ENCODE measurements at places on chromosomes 2 and 18.
A peak's percentile ranks its signal among the peaks of the same experiment; 100 is the strongest.

GRCh38 chr2:51667679-51668078, 635.7 kb upstream of the NRXN1 start:
- no peak for DNase-seq

DNA sequence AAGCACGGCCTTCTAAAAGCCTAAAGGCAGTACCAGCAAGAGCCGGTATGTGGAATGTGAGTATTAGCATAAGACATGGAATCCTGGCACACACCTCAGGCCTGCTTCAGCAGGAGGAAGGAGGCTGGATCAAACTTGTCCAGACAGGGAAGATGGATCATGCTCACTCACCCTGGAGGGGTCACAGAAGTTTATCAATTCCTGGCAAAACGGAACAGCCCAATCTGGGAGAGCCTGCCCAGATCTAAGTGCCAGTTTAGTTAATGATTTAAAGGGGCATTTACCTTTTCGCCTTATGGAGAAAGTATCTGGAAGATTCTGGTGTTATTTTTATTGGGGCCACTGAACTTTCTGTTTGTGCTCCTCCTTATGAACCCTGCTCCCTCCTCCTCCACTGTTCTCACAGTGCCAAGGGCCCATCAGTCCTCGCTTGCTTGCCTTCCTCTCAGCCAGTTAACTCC, 58.3 kb upstream of the NFE2L2 start:
- no peak for DNase-seq

DNA sequence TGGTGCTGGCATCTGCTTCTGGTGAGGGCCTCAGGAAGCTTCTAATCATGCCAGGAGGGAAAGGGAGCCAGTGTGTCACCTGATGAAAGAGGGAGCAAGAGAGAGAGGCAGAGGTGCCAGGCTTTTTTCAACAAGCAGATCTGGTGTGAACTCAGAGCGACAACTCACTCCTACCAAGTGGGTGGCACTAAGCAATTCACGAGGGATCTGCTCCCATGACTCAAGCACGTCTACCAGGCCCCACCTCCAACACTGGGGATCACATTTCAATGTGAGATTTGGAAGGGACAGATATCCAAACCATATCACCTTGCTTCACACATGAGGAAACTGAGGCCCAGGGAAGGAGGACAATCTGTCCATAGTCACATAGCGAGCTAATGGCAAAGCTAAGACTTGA, 19.1 kb downstream of the FABP1 start:
- no peak for DNase-seq

DNA sequence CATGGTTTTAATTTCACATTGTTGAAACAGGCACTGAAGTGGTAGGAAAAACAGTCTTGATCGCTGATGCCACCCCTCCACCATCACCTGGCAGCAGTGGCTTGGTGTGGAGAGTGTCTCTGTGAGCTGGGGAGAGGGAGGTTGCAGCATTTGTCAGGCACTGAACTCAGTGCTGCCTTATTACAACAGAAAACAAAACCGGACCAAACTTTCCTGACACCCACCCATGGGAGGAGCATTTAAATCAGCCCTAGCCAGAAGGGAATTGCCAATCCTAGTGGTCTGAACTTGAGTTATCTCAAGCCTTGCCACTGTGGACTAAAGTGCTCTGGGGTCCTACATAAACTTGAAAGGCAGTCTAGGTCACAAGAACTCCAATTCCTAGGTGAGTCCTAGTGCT, 103.0 kb upstream of the LGALSL start:
- no peak for DNase-seq

GRCh38 chr18:75218065-75218923, 7.7 kb downstream of the TSHZ1 start:
- no peak for DNase-seq

- DNase-seq, result no peak
These were observed 5.6 kb upstream of the LRATD1 start for GRCh38 chr2:14626873-14627272.

- no peak for DNase-seq
These were observed 154.8 kb upstream of the KLF7 start for GRCh38 chr2:207320381-207321159.

- no peak for DNase-seq
These were observed 224.0 kb upstream of the SIX2 start for GRCh38 chr2:45233301-45233700.

DNA sequence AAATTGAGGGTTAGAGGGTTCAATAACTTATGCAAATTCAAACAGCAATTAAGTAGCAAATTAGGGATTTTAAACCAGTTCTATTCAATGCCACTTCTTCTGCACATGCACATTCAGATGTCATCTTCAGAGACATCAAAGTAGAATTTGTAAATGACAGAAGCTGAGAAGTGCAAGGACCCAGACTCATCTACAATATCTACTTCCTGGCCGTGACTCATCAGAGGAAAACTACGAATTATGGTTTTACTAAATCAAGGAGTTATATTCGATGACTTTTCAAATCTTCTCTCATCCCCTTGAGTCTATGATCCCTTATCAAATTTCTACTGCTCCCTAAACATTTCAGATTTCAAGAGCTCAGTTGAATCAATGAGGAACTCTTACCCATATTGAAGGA, 20.0 kb upstream of the STAT4 start:
- DNase-seq, result no peak

GRCh38 chr2:2793925-2794560, 463.0 kb upstream of the MYT1L start:
- DNase-seq, result no peak

- DNase-seq, result no peak
These were observed 10.6 kb downstream of the IL1F10 start for GRCh38 chr2:113078350-113078839.

GRCh38 chr2:41775366-41776025, 272.3 kb upstream of the PKDCC start:
- DNase-seq, result peak; percentile 72

GRCh38 chr18:8208716-8209115, 400.5 kb upstream of the RAB12 start:
- DNase-seq, result no peak

All from right hindlimb (tissue), 1 donor.